ENCODE measurements at places on chromosomes 6 and 20.

DNA sequence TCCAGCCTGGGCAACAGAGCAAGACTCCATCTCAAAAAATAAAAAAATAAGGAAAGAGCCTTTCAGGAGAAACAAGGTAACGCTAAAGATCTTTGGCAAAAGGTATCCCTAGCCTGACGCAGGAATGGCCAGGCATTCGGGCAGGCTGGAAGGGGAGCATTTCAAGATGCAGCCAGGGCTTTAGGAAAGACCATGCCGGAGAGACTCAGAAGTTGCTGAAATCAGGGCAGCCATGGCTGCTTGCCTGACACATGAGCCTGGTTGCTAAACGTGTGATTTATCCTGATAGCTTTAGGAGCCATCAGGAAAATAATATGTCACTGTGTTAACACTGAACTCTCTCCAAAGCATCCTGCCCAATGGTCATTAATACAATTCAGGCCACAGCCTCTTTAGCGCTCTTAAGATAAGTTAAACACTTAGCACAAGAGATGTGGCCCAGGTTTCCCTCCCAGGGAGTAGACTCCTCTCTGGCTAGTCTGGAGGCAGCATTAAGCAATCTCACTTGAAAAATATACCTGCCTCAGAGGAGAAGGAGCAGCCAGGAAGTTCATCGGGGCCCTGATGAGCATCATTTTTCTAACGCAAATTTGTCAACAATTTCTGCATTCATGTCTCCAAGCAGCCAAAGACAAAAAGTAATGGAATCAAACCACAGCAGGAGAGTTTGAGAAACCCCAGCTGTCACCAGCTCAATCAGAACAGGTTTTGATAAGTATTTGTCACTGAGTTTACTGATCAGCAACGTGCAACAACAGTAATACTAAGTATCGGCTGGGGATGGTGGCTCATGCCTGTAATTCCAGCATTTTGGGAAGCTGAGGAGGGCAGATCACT, 200.0 kb downstream of the ZMYND8 start:
- DNase-seq, result no peak

- no peak for DNase-seq
Observed at GRCh38 chr6:2968600-2969135, 2.7 kb downstream of the SERPINB6 start.

DNA sequence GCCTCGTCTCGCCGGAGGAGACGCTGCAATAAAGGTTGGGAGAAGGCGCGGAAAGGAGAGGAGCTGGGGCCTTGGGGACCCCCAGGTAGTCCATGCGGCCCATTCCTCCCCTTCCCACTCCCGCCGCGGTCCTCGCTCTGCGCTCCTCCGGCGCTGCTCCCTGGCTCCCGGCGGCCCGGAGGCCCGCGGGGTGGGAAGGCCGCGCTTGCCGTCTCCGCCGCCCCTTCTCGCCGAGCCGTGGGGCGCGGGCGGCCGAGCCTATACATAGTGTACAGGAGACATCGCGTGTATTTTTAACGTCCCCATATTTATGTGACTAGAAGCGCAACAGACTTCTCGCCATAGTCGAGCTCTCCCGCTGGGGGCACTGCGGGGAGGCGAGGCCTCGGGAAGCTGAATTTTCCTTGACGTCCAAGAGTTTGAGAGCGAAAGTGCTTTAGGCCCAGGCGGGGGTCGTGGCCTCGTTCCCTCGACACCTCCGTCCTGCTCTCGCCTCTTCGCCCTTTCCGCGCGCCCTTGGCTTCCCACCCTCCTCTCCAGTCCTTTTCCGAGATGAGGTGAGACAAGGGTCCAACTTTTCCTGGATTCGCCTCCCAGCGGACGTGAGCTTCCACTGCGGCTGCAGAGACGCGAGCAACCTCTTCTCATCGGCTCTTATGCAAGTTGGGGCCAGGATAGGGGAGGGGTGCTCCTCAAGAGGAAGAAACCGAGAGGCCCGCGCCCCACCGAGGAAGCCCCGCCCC, 29.0 kb downstream of the SLC12A5 start:
- DNase-seq, result peak; percentile 79

GRCh38 chr20:46226602-46227001, 81.7 kb downstream of the CDH22 start:
- no peak for DNase-seq

DNA sequence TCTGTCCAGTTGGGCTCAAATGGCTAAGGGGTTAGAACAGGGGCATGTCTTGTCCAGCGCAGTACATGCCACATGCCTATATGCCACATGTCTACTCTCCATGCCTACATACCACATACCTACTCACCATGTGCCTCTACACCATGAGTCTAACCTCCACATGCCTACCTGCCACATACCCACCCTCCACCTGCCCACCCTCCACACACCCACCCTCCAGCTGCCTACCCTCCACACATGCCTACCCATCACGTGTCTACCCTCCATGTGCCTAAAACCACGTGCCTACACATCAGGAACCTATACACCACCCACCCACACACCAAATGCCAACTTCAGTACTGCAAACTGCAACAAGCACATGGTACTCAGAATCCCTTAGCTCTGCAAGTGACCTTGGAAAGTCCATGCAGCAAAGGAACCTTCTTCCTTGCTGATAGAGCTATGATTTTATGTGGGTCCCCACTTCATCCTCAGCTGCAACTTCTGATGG, 113.0 kb upstream of the CST7 start:
- peak; percentile 12 for DNase-seq

- no peak for DNase-seq
Observed at GRCh38 chr6:159487636-159488035, 205.4 kb downstream of the SOD2 start.

DNA sequence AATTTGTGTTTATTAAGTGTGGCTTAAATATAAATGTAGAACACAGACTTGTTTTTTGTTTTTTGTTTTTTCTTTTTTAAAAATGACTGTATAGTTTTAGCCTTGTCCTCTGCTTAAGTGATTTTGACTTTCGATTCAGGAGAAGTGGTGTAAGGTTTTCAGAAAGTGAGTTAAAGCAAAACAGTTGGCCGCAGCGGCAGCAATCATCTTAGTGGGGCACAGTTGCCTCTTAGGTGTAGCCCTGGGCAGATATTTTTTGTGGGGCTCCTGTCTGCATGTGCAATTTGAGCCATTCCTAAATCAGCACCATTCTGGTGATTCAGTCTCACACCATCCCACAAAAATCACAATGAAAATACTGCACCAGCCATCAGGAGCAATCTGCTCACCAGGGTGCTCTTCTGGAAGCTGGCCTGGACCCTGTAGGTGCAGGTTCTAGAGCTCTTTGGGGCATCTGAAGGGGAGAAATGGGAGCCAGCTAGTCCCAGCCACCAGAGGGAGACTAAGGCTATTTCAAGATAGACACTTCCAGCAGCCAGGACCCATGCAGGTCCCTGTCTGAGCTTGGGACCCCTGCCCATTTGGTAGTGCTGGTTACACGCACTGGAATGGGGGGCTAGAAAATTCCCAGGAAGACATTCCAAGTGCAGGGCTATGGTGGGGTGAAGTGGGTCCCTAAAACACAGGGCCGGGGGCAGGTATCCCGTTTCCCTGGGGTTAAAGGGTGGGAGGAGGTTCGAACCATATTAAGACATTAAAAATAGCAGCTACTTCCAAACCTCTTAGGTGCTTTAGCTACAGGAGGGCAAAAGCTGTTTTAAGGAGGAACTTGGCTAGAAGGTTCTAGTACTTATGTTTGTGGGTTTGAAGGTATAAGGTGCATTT, 156.6 kb downstream of the NFATC2 start:
- DNase-seq, result peak; percentile 71

All from H9 (cell line).